ENCODE measurements at places on chromosomes 12 and 14.

DNA sequence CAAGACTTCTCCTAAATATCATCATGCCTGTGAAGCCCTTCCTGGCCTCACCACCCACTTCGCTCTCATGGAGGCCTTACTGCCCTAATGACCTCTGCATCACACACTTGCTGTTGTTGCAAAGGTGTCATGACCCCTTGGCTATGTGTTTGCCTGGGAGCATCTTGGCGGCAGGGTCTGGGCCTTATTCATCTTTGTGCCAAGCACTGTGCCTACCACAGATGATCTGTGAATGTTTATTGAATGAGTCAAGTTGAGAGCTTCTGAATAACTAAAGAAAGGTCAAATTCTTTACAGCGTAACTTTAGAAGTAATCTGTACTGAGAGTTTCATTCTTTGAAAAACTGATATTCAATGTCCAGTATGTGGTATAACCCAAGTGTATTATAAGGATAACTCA lies 113.3 kb downstream of the TTC8 start:
- DNase-seq = no peak

- DNase-seq = no peak
Observed at GRCh38 chr12:3427956-3428355, 63.0 kb upstream of the PRMT8 start.

- DNase-seq = peak; percentile 51
Observed at GRCh38 chr12:7642876-7643309, 22.8 kb downstream of the APOBEC1 start.

DNA sequence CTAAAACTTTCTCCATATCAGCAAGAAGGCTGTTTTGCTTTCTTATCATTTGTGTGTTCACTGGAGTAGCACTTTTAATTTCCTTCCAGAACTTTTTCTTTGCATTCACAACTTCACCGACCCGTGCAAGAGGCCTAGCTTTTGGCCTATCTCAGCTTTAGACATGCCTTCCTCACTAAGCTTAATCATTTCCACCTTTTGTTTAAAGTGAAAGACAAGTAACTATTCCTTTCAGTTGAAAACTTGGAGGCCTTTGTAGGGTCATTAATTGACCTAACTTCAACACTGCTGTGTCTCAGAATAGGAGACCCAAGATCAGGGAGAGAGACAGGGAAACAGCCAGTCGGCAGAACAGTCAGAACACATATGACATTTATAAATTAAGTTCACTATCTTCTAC lies 39.3 kb downstream of the BBS10 start:
- DNase-seq = no peak

DNA sequence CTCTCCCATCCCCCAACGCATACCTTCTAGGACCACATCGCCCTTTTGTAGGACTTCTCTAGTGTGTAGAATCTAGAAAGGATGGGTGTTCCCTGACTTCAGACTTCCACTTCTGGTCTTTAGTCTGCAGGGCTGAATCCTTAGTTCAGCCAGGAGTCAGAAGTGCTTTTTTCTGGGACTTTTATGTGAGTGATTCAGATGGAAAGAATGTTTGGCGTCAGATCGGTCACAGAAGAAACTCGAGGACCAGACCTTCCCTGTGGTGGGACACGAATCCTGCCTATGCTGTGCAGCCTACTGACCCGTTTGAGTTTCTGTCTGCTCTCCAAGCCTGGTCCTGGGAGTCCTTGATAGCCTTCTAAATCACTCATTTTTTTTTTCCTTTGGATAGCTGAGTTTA lies 165.4 kb upstream of the SSTR1 start:
- DNase-seq = no peak

- no peak for DNase-seq
Observed at GRCh38 chr14:71243697-71244096, 336.4 kb downstream of the PCNX1 start.

GRCh38 chr12:123401753-123402683 lies 18.1 kb downstream of the KMT5A start:
- no peak for DNase-seq

- peak; percentile 6 for DNase-seq
Observed at GRCh38 chr12:80411787-80412186, 32.2 kb upstream of the PTPRQ start.

DNA sequence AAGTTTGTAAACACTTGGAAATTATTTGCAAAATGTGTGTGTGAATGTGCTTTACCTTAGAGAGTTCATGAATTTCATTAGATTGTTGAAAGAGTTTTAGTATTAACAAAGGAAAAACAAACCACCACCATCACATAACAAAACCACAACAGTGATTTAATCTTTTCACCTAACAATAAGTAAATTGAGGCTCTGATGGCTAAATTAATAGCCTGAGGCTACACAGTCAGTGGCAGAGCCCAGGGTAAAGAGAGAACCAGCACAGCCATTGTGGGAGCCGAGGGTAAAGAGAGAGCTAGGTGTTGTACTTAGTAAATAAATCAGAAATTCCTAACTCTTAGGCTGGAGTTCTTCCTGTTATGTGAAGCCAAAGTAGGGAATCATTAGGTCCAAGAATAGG lies 51.2 kb upstream of the CAPRIN2 start:
- no peak for DNase-seq

GRCh38 chr12:72974954-72975555 lies 702.9 kb downstream of the TRHDE start:
- DNase-seq = no peak

GRCh38 chr12:80708259-80708974 lies 983 bp downstream of the MYF6 start:
- no peak for DNase-seq

DNA sequence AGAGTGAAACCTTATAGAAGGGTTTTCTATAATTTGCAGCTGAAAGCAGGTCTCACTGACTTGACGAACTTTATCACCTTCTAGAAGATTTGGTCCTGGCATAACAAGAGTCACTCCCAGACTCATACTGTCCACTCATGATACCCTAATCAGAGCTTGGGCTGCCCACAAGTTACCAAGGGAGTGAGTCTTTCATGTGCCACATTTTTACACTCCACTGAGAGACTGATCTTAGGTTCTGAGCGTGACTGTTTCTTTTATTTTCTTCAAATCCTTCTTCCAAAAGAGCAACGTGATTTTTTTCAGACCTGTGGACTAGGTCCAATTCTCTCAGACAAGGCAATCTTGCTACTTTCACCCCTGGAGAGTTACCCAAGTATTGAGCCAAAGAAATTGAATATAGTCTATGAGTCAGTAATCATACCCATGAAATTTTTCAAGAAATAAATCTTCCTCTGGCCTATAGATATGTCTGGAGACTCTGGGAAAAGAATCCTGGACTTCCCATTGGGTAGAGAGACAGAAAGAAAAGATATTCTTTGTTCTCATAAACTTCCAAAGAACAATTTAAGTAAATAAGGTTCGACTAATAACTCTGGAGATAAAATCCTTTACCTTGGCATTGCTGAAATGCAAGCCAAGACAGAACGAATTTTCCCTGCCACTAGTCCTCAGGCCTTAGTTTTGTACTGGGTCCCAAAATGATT lies 26.9 kb downstream of the SIX1 start:
- no peak for DNase-seq

DNA sequence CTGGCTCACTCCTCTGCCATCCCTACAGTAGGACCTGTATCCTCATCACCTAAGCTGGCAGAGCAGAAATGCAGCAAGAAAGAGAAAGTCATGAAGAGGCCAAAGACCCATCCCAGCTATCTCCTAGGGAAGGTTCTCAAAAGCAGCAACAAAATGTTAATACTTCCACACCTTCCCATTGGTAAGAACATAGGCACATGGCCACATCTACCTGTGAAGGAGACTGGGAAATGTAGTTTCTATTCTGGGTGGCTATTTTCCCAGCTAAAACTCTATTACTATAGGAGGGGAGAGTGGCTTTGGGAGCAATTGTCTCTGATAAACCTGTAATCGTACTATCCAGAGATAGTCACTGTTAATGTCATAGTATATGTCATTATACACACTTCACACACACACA lies 13.7 kb upstream of the EIF2B2 start:
- DNase-seq = no peak

GRCh38 chr12:14558473-14558959 lies 9.2 kb downstream of the PLBD1 start:
- DNase-seq = no peak

GRCh38 chr12:31230004-31230403 lies 95.9 kb downstream of the SINHCAF start:
- no peak for DNase-seq

DNA sequence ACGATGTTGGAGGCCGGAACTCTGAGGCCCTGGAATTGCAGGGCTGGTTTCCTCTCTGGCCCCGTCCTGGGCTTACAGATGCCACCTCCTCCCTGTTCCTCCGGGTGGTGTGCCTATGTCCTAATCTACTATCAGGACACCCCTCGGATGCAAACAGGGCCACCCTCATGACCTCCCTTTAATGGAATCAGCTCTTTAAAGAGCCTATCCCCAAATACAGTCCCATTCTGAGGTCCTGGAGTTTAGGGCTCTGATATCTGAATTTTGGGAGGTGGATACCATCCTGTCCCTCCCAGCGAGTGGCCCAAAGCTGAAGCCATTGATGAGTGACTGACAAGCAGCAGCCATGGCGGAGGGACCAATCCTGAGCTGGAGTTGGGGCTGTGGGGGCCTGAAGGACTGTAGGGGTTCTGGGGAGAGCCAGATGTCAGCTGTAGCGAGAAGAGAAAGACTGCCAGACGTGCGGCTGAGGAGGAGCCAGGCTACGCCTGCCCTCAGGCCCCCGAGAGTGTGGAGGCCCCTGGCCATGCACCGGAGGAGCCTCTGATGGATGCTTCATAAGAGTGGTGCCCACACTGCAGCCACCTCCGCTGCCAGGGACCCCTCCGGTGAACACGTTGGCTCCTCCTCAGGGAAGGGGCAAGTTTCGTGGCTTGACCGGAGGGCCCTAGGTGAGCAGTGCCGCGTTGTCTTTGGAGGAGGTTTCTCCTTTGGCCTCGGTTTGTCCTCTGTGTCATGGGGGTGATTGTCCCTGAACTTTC lies 100.2 kb downstream of the KIF26A start:
- DNase-seq = no peak

GRCh38 chr14:69048456-69048855 lies 69.4 kb upstream of the ACTN1 start:
- DNase-seq = peak; percentile 34

GRCh38 chr12:85283560-85283959 lies 3.5 kb downstream of the ALX1 start:
- DNase-seq = no peak

- no peak for DNase-seq
Observed at GRCh38 chr12:109729801-109730200, 16.2 kb downstream of the FAM222A start.

DNA sequence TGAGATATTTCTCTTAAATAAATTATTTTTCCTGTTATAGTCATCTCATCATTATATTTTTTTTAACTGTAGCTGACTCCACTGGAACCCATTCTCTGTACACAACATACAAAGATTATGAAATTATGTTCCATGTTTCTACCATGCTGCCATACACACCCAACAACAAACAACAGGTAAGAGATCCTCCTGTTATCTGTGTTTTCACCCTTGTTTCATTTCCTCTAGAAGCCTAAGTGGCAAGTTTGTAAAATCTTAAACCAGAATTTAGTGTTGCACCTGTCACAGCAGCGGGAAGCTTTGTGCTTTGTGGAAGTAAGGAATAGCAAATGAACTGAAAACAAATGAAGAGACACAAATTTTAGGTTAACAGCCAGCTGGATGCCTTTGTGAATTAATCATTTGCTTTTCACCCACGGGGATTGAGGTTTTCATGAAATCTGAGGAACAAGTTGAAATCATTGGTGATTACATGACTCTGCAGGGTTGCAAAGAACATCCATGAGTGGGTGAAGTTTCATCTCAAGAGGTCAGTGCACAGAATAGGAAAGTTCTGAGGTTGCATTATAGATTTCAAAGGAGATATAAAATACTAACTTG lies 273.9 kb upstream of the RGS6 start:
- no peak for DNase-seq

DNA sequence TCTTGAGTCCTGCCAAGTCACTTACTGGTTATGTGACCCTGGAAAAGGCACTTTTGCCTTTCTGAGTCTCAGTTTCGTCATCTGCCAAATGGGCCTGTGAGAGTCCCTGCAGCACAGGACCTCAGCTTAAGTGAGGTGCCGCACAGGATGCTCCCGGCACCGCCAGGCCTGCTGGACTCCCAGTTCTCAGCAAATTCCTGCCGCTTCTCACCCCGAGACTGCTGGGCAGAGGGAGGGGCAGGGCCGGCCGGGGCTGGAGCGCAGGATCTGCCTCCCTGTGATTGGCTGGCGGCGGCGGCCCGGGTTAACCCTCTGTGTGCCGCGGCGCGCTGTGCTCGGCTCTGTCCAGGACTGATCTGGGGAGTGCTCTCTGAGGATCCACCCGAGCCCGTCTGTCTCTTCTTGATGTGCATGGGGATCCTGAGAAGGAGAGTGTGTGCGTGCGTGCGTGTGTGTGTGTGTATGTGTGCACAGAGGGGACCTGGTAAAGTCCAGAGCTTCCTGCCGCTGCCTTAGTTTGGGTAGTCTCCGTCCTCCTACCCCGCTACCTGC lies 8.6 kb downstream of the SETD1B start:
- peak; percentile 20 for DNase-seq

DNA sequence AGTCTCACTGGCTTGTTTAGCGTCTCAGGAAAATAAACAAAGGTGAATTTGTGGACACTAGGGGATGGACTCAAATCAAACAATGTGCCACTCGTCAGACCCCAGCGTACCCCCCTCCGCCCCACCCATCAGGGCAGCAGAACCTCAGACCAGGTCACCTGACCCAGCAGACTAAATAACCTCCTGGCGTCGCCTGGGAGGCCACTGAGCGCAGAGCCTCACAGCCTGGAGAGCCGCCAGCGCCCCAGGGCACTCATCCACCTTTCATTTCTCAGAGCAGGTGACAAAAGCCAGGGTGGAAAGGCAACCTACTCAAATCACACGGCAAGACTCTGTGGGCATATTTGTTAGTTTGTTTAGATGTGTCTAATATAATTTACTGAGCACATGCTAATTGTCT lies 100.9 kb downstream of the DICER1 start:
- DNase-seq = peak; percentile 41

- no peak for DNase-seq
Observed at GRCh38 chr12:68455691-68456345, 123.7 kb upstream of the MDM1 start.

GRCh38 chr12:119151445-119152026 lies 27.2 kb upstream of the HSPB8 start:
- DNase-seq = no peak

GRCh38 chr12:26018926-26019325 lies 60.4 kb downstream of the RASSF8 start:
- DNase-seq = no peak

- DNase-seq = no peak
Observed at GRCh38 chr12:55847033-55847432, 4.3 kb upstream of the MMP19 start.
